ENCODE measurements at places on chromosomes 13 and 19.

- DNase-seq = no peak
These were observed 67.1 kb downstream of the MLLT1 start for GRCh38 chr19:6212403-6213265.

GRCh38 chr19:4567584-4568071 lies 8.1 kb upstream of the SEMA6B start:
- DNase-seq = peak; percentile 54

GRCh38 chr13:88461272-88462009 lies 790.3 kb downstream of the SLITRK5 start:
- DNase-seq = no peak

GRCh38 chr13:34167347-34167746 lies 349.4 kb downstream of the RFC3 start:
- DNase-seq = no peak

DNA sequence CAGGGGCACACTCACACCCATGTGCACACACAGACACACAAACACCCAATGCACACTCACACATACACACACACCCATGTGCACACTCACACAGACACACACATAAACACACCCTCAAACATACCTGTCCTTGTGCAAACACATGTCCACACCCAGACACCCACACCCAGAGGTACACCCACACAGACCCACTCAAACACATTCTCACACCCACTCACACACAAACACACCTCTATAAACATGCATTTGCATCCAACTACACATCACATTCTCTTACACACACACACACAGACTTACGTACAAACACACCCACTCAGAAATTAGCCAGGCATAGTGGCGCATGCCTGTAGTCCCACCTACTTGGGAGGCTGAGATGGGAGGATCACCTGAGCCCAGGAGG lies 31.4 kb downstream of the FBN3 start:
- no peak for DNase-seq

DNA sequence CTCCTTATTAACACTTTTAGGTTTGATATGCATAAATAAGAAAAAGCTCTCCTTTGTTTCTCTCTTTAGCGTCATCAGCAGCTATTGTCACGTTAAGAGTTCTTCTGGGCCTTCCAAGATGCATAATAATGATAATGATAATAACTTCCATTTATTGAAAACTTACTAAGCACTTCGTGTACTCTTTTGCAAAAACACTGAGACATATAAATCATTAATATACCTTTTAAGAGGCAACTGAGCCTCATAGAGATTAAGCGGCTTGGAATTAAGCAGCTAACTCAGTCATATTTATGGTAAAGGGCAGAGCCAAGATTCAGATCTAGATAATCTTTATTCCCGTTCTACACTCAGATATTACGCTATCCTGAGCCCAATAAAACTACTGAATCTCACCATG lies 1105.1 kb downstream of the OLFM4 start:
- DNase-seq = no peak

DNA sequence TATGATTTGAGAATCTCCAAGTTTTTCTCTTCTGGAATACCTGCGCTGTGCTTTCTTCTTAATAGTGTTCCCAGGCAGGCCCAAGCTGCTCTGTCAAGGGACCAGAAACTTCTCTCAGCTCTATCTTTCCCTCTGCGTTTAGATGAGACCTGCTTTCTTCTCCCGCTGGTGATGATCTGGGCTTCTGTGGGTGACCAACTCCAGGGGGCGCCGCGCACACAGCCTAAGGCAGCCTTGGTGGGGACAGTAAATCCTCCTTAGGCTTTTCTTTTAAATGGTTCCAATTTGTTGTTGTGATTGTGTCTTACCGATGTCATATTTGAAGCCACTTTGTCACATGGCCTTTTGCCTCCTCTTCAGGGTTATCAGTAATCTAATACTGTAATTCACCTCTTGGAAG lies 439.4 kb upstream of the KLF12 start:
- DNase-seq = no peak

GRCh38 chr19:38730731-38731589 lies 13.3 kb downstream of the CAPN12 start:
- DNase-seq = no peak

- DNase-seq = no peak
These were observed 11.6 kb downstream of the REXO1 start for GRCh38 chr19:1836458-1837221.

DNA sequence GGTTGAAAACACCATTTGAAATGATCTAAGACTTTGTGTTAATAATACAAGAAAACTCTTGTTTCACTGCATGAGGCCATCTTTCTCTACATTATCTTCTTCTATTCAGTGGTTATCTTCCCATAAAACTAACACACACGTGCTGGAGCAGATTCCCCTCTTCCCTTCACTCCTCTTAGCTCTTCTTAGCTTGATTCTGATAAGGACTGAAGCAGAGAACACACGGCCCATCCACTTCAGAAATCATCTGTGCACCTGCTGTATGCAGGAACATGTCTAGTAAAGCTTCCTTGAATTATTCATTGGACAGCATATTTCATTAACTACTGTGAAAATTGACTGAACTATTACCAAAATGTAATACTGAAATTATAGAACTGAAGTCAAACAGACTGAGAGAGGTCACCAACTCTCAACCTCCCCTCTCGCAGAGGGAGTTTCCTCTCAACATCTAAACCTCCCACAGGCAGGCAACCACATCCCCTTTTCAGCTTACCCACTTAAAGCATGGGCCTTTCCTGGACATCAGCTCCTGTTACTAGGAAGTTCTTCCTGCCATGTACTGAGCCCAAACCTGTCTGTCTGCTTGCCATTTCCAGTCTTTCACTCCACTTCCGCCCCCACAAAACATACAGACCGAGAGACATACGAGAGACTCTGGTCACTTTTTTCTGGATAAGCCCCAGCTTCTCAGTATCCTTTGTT lies 113.9 kb downstream of the CRYL1 start:
- peak; percentile 57 for DNase-seq

DNA sequence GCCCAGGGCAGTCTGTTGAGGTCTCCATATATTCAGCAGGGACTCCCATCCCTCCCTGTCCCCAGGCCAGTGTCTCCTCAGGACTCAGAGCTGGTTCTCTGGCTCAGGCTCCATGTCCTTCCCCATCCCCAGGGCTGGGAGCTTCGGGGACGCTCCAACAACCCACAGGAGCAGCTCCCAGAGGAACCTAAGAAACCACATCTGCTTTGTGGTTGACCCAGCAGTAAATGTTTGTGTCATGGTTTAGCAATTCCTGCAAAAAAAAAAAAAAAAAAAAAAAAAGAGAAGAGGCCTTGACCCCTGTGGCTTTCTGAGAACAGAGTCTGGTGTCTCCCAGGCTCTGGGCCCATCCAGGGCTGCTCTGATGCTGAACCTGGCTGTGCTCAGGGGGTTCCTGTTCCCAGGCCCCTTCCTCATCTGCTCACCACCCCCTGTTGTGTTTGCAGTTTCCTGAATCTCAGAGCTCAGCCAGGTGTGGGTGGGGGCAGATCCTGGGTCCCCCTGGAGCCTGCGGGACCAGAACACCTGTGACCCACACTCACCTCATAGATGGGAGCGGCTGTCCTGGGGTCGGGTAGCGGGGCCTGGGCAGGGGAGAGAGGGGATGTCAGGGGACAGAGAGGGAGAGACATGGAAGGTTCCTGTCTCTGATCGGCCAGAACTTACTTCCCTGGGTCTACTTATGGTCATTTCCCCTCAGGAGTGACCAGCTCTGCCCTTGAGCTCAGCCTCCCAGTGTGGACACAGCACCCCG lies 25.2 kb upstream of the CEACAM1 start:
- no peak for DNase-seq

Data from CD4-positive, alpha-beta T cell treated with Interleukin-15 for 4 hours (primary cell).